Endothelial cell of umbilical vein (primary cell): ENCODE measurements at places on chromosomes 4 and X. TPM values are rescaled to one million over a fixed set of nuclear protein-coding genes. Genes with fewer than 3 reads are reported as not detected.

Gene CLTRN
- total RNA-seq, result not detected in 2 replicates

Gene CENPVL1
- not detected in 2 replicates for total RNA-seq

Gene SOX3
- total RNA-seq, result not detected in 2 replicates

Gene TCEAL5
- not detected in 2 replicates for total RNA-seq

GRCh38 chrX:74195605-74196004, 108.4 kb upstream of the ZCCHC13 start:
- no peak for DNase-seq
- no peak overlapping the region for H3K27ac ChIP-seq
- H3K4me1 ChIP-seq, result no peaks in the 10 kb centered on the region
- no peaks in the 10 kb centered on the region for H3K36me3 ChIP-seq
- H3K4me3 ChIP-seq, result no peak overlapping the region
- no peaks in the 10 kb centered on the region for H3K27me3 ChIP-seq

GRCh38 chr4:75924309-75924827, 16.4 kb downstream of the NAAA start:
- H3K4me1 ChIP-seq, result no peaks in the 10 kb centered on the region
- no peaks in the 10 kb centered on the region for H3K27me3 ChIP-seq
- no peak overlapping the region for H3K27ac ChIP-seq
- no peaks in the 10 kb centered on the region for H3K36me3 ChIP-seq
- no peak for DNase-seq
- no peak overlapping the region for H3K4me3 ChIP-seq

- H3K36me3 ChIP-seq, result no peaks in the 10 kb centered on the region
- peaks cover 8% of the 10 kb centered on the region for H3K27me3 ChIP-seq
Observed at GRCh38 chr4:8303485-8304281, 34.1 kb downstream of the HTRA3 start.

DNA sequence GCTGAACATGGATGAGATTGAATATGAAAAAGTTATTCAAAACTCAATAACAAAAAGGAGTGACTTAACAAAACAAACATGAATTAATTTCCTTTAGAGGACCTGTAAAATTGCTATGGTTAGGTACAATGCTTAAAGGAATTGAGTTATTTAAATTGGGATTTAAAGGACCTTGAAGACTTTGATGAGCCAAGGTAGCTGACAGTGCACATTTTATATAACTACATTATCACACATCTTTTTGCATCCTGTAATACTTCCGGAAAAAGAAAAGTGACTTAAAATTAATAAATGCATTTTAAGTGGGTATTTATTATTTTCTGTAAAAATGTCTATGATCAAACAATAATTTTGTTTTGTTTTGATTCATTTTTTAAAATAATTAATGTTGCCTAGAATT, 964.8 kb upstream of the SLIT2 start:
- no peak overlapping the region for H3K27ac ChIP-seq
- no peaks in the 10 kb centered on the region for H3K27me3 ChIP-seq
- H3K4me3 ChIP-seq, result no peak overlapping the region
- no peaks in the 10 kb centered on the region for H3K4me1 ChIP-seq
- H3K36me3 ChIP-seq, result no peaks in the 10 kb centered on the region
